ENCODE measurements at places on chromosomes 16 and 17.

- DNase-seq = peak; percentile 43
Observed at GRCh38 chr17:51461578-51462004, 201.2 kb downstream of the UTP18 start.

DNA sequence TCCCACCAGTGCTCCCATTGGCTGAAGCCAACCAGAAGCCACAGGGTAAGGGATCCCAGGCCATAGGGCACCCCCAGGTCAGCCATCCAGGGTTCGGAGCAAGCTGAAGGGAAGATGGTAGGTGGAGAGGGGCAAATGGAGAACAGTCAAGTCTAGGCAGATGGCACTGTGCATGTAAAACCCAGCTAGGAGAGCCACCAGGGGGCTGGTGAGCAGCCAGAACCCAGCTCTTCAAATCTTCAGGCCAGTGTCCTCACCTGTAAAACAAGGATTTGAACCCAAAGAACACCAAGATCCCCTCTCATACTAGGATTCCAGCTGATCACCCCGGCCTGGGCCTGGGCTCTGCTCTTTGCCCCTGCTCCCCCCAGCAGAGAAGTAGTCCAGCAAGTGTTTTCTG lies 43.5 kb downstream of the GINS3 start:
- DNase-seq = no peak

DNA sequence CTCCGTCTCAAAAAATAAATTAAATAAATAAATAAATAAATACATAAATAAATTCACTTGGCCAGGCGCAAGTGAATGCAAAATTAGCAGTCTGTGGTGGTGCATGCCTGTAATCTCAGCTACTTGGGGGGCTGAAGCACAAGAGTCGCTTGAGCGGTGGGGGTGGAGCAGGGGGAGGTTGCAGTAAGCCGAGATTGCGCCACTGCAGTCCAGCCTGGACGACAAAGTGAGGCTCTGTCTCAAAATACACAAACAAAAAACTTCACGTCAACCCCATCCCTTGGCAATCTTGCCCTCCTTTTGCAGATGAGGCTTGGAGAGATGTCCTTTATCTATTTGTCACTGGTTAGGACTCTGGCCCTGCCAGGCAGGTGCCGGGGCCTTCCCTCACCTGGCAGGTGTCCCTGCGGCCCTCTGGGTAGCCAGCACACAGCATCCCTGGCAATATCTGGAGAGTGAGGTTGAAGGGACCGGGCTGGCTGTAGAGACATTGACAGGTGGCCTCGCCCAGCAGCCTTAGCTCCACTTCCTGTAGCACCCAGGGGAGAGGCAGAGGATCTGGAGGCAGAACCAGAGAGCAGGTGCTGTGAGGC lies 4.4 kb downstream of the PRSS36 start:
- DNase-seq = no peak

DNA sequence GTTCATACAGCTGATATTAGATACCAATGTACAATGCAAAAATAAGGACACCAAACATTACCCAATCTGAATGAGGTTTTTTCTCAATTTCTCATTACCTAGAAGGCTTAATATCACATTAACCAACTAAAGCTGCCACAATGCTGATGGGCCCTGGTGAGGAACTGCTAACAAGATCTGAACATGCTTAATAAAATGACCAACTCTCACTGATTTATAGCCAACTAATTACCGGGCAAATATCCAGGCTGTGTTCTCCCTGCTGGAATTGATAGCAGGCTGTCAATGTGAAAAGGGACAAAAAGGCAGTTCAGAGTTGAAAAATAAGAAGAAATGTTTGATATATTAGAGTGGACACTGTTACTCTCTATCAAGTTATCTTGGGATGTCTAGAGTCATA lies 124.6 kb downstream of the TOX3 start:
- no peak for DNase-seq

DNA sequence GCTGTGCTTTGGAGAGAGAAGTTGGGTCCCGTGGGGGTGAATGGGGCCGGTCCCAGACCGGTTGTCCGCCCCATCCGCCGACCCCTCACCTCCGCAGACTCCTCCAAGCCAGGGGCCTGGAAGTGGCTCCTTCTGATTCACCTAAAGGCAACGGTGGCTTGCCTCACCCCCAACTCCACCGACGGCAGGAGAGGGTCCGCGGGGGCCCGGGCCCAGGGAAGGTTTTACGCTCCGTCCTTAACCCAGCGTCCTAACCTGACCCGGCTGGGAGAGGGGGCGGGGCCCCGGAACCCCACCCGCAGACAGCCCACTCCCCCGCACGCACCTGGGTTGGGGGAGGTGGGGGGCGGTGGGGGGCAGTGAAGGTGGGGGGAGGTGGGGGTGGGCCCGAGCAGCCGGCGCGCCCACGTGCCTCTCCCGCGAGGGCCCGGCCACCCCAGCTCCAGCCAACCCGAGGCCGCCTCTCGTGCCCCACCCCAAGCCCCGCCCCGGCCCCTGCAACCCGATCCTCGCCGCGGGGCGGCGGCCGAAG lies 12.7 kb upstream of the CD300A start:
- DNase-seq = no peak

DNA sequence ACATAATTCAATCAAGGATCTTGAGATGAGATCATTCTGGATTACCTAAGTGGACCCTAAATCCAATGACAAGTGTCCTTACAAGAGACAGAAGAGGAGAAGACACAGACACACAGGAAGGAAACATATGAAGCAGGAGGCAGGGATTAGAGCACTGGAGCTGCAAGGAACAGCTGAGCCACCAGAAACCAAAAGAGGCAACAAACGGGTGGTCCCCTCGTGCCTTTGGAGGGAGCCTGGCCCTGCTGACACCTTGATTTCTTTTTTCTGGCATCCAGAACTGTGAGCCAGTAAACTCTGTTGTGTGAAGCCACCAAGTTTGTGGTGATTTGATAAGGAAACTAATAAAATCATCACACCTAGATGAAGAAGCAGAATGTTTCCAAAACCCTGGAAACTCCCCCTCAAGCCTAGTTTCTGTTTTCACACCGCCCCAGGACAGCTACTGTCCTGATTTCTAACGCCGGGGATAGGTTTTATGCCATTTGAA lies 115.2 kb downstream of the PITPNC1 start:
- DNase-seq = no peak

- no peak for DNase-seq
Observed at GRCh38 chr16:85104147-85104546, 8.1 kb downstream of the CIBAR2 start.

GRCh38 chr16:49469311-49469670 lies 95.7 kb downstream of the C16orf78 start:
- no peak for DNase-seq

DNA sequence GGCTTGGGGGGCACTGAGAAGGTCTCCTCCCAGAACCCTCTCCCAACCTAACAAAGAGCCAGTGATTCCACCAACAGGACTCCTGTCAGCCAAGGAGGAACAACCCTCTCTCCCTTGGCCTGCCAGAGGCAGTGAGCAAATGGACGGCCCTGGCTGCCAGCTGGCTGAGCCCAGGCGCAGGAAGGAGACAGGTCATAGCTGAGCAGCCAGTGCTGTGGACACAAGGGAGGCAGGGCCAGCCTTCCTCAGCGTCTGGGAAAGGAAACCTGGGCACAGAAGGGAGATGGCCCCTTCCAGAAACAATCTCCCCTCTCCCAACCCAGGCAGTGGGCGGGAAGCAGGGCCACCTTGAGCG lies 2.1 kb downstream of the MPO start:
- no peak for DNase-seq

- DNase-seq = no peak
Observed at GRCh38 chr17:48760411-48760810, 31.9 kb upstream of the HOXB13 start.

DNA sequence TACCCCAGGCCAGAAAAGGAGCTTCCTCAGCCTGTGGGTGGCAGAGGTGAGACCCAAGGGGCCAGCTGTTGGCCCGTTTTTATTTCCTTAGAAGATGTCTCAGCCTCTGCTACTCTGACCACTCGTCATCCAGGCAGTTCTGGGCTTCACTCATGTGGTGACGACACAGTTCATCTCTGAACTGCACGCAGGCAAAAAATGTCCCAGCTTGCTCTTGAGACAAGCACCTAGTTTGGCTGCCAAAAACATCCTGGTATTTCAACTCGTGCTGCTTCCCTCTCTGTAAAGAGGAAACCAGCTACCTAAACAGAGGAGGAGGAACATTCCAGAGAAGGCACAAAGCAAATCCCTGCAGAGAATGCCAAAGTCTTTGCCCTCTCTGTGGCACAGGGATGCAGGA lies 125.7 kb downstream of the XYLT1 start:
- no peak for DNase-seq

DNA sequence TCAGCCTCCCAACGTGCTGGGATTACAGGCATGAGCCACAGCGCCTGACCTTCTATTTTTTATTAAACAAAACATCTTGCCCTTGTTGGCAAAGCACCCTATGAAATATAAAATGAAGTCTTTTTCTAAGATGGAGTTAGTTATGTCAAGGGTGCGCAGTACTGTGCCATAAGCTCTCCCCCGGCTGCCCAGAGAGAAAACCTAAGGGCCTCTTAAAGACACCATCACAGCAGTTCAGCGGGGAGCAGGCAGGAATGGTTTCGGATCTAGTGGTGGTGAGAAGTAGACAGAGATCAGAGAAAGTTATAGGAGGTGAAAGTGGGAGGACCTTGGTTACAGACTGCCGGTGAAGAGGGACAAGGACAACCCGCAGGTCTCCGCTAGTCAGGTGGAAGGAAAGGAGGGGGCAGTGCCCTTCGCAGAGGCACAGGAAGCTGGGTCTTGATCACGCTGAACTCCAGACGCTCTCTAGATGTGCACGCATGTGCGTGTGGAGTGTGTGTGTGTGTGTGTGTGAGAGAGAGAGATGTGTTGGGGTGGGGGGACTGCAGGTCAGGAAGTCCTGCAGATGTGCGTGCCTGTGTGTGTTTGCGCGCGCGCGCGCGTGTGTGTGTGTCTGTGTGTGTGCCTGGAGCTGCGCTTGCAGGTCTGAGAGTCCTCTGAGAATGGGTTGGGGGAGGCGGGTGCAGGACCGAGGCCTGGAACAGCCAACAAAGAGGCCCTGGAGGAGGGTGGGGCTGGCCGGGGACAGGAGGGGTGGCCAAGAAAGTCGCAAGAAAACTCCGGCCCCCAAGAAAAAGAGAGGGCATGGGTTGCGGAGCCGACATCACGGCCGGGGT lies 748 bp upstream of the CMTM3 start:
- DNase-seq = no peak

- DNase-seq = no peak
Observed at GRCh38 chr17:66730461-66730923, 104.4 kb upstream of the CACNG5 start.

- peak; percentile 52 for DNase-seq
Observed at GRCh38 chr17:30964876-30965275, 6.0 kb upstream of the RNF135 start.

- DNase-seq = no peak
Observed at GRCh38 chr16:15834502-15834901, 22.3 kb downstream of the MYH11 start.

DNA sequence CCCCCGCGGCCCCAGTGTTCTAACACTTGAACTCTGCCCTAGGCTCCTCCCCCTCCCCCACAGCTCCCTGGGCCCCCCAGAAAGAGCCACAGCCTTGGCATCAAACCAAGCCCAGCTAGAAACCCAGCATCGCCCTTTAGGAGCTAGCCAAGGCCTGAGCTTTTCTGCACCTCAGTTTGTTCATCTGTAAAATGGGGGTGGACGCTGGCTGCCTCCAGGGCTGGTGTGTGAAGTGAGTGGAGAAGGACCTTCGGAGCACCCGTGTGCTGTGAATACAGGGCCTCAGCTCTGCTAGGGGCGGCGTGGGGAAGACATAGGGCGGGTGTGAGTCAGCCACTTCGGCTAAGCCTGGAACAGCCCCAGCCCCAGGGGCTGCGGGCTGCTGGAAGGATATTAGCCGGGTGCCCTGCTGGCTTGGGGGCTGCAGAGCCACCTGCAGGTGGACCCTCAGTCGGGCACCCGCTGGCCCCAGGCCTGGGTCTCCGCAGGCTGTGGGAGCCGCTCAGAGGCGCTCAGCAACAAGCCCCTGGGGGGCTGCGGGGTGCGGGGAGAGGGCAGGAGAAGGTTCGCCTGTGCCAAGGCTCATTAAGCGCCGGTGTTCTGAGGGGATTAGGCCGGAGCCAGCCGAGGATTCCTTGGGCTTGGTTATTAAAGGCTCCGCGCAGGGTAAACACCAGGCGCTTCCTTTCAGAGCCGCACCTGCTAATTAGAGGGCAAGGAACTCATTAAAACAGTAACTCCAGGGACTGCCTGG lies 217.0 kb upstream of the CIBAR2 start:
- DNase-seq = no peak

DNA sequence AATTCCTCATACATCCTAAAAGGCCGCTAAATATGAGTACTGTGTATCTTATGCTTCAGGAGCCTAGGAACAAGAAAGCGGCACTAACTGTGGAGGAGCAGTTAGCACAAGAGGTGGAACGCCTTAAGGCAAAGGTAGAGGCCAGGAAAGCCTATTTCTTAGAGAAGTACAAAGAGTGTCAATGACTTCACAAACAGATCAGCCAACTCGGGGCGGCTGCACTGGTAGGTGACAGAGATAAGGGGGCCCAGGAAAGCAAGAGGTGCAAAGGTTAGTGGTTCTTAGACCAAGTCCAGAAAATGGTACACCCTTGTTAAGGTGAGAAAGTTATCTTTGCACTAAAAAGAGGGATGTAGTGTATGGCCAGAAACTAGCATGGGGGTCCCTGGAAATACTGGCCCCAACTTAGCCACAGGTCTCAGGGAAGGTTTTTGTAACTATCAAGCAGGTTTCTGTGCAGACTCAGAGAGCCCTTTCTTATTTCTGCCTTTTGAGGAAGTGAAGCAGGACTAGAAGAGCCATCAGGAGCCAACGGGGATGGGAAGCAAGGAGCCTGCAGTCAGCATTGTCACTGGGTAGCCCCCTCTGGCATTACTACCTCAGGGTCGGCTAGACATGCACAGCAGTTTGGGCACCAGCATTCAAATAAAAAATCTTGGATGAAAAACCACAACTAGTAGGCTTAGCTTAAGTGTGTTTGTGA lies 24.1 kb downstream of the CALCOCO2 start:
- DNase-seq = no peak

DNA sequence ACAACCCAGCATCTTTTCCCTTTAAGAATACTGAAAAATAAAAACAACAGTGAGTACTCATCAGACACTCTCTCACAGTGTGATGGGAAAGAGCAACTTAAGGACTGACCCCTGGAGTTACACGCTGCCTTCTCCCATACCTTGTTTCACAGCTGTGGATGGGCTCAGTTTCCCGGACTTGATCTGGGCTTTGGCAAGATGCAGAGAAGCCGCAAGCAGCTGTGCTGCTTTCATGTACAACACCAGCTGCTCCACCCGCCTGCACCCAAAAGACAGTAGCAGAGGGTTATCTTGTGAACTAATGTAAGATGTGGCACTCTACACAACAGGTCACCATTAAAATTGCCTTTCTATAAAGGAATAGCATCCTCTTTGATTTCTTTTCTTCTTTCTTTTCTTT lies 32.7 kb upstream of the ALDH3A1 start:
- DNase-seq = no peak

GRCh38 chr16:50121721-50122445 lies 31.2 kb upstream of the TENT4B start:
- DNase-seq = no peak

Measured in epithelial cell of esophagus (primary cell).